GOT3 (cell line): ENCODE measurements at places on chromosomes 5 and 9.
A peak's percentile ranks its signal among the peaks of the same experiment; 100 is the strongest.

DNA sequence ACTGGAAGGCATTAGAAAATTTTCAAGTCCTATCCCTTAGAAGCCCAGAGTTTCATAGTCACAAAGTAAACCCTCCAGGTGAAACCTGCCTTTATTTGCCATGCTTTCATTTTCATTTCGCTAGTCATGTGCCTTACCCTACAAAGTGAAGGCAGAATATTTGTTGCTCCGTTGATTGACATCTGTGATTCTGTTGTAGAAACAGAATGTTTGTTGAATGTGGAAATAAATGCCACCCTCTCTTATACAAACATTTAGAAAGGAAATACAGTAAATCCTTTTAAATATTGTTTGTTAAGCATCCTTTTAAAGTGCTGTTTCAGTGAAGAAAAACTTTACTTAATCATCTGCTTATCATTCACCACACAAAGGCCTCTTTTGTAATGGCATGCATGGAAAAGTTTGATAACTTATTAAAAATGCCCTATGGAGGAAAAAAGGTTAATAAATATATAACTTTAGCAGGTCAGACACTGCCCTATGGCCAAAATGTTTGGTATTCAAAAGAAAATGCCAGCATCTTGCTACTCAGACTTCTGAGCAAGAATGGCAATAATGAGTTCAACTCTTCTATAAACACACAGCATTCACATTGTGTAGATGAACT lies 34.3 kb upstream of the CAST start:
- DNase-seq = no peak

DNA sequence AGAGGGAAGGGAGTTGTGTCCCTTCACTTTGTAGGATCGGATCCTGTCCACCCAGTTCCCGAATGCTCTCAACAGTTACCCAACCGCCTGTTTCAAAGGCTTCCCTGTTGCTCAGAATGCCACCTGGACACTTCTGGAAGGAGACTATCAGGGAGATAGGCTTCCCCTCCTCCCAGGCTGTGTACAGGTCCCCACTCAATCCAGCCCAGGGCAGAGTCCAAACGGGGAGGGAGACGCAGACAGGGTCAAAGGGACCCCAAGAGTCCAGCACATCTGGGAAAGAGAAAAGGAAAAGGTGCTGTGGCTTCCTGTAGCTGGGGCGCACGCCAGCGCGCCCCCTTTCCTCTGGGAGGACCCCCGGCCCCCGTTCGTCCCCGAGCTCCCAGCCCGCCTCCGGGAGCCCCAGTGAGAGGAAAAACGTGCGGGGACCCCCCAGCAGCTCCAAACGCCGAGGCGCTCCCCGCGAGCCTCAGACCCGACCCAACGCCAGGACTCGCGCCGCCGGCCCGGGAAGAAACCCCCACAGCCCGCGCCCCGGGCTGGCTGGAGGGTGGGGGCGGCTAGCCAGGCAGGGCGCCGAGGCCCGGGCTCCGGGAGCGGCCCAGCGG lies 640 bp downstream of the SURF4 start:
- DNase-seq = no peak

GRCh38 chr5:81639556-81639955 lies 111.3 kb downstream of the SSBP2 start:
- DNase-seq = no peak

DNA sequence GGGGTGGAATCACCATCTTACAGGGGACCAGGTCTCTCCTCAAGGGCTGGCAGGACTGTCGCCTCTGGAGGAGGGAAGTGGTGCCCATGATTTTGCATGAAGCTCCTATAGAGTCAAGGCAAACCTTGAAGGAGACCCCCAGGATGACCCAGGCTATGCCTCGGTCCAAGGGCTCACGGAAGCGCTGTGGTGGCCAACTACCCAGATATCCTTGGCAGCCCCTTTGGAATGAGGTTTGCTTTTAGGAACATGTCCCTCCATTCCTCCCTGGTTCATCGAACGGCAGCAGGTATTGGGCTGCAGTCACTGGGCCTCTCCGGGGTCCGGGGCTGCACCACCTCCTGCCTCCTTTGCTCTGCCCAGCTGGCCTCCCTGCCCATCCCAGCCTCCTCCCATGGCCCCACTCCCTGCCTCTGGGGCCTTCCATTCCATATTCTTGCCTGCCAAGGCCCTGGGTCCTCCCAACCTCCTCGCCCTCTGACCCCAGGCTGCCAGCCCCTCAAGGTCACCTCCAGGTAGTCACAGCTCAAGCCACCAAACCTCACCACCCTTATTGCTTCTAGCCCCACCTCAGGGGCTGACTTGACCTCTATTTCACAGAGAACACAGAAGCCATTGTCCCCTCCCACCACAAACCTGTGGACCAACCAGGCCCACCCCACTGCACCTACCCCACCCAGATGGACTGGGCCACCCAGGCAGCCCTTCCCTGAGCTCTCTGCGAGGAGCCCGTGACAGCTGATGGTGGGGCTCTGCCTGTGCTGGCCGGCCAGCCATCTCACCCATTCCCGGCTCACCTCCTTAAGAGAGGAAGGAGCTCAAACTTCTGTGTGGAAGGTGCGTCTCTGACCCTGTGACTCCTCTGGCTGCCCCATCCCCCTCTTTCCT lies 3.6 kb upstream of the IL3 start:
- no peak for DNase-seq

DNA sequence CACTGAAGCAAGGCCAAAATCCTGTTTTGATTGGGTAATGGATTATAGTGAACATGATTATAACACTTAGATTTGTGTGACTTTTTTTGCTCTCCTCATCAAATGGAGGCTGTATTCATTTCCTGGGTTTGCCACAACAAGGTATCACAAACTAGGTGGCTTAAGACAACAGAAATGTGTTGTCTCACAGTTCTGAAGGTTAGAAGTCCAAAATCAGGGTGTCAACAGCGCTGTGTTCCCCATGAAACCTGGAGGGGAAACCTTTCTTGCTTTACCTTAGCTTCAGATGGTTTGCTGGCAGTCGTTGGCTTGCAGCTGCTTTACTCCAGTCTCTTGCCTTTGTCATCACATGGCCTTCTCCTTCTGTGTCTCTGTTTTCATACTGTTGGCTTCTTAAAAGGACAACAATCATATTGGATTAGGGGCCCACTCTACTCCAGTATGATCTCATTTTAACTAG lies 32.4 kb downstream of the CDC42SE2 start:
- no peak for DNase-seq

- no peak for DNase-seq
These were observed 38.8 kb downstream of the FOXI1 start for GRCh38 chr5:170144286-170145023.

GRCh38 chr5:116621599-116621998 lies 47.0 kb upstream of the SEMA6A start:
- no peak for DNase-seq

GRCh38 chr5:163503106-163504078 lies 2.0 kb upstream of the MAT2B start:
- peak; percentile 27 for DNase-seq
